ENCODE measurements at places on chromosomes 7 and 10. TPM values are rescaled to one million over a fixed set of nuclear protein-coding genes. Genes with fewer than 3 reads are reported as not detected.

DNA sequence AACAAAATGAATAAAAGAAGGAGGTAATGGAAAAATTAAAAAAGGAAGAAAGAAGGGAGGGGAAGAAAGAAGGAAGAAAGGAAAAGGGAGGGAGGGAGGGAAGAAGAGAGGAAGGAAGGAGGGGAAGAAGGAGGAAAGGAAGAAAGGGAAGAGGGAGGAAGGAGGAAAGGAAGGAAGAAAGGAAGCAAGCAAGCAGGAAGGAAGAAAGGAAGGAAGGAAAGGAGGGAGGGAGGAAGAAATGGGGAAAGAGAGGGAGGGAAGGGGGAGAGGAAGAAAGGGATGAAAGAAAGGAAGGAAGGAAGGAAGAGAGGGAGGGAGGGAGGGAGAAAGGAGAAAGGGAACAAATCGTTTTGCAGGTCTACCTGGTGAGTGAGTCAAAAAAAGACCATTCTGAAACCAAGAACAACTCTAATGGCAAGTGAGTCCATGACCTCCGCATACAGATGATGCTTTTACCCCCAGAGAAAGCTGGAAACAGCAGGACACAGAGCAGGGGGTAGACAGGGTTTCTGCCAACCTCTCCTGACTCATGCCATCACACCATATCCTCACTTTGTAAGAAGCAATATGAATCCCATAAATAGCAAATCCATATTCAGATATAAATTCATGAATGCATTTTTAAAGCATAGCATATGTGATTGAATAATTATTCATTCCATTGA lies 1112.9 kb upstream of the AUTS2 start:
- no peak for ATAC-seq

CLCN1 gene
- not detected for total RNA-seq

- ATAC-seq: no peak
These were observed 194.2 kb upstream of the SVIL start for GRCh38 chr10:29828956-29829355.

- peak; percentile 54 for ATAC-seq
These were observed at the start of gene IKZF1 for GRCh38 chr7:50304129-50304910. IKZF1 (plus strand) TSS chr7:50304716; CDS start chr7:50319062, 14,346 bp downstream.

DNA sequence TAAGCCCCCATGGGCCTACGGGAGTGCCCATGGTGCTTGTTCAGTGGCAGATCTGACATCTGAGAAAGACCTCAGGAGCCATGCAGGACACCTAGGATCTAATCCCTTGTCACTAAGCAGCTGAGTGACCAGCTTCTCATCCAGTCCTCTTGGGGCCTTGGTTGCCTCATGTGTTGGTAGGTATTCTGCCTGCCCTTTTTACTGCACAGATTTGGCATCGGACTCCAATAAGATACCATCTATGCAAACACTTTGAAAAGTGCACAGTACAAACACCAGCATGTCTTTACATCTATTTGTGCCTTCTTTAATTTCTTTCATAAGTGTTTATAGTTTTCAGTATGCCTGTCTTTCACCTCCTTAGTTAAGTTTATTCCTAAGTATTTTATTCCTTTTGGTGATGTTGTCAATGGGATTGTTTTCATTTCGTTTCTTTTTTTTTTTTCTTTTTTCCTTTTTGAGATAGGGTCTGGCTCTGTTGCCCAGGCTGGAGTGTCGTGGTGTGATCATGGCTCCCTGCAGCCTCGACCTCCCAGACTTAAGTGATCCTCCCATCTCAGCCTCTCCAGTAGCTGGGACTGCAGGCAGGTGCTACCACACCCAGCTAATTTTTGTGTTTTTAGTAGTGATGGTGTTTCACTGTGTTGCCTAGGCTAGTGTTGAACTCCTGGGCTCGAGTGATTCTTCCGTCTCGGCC lies 10.4 kb downstream of the STOX1 start:
- no peak for ATAC-seq

SEMA4G gene
- total RNA-seq: 1.9 TPM

GRCh38 chr10:77381750-77382149 lies 255.9 kb downstream of the KCNMA1 start:
- ATAC-seq: no peak

DNA sequence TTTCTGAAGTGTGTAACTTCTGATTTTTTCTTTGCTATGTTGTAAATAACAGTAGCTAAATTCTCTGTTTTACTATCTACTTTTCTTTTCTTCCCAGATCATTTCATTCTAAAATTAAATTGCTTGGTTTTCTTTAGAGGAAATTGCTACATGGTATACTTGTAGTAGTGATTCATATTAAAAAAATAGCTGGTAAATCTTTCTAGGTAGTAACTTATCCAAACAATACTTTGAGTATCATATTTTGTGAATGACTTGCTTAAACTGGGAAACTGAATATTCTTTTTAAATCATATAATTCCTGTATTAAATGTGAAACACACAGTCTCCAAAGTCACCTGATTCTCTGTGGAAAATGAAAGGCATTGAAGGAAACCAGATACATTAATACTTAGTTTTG lies 85.5 kb downstream of the ZNRF2 start:
- no peak for ATAC-seq

CPA2 gene
- total RNA-seq: not detected

DNA sequence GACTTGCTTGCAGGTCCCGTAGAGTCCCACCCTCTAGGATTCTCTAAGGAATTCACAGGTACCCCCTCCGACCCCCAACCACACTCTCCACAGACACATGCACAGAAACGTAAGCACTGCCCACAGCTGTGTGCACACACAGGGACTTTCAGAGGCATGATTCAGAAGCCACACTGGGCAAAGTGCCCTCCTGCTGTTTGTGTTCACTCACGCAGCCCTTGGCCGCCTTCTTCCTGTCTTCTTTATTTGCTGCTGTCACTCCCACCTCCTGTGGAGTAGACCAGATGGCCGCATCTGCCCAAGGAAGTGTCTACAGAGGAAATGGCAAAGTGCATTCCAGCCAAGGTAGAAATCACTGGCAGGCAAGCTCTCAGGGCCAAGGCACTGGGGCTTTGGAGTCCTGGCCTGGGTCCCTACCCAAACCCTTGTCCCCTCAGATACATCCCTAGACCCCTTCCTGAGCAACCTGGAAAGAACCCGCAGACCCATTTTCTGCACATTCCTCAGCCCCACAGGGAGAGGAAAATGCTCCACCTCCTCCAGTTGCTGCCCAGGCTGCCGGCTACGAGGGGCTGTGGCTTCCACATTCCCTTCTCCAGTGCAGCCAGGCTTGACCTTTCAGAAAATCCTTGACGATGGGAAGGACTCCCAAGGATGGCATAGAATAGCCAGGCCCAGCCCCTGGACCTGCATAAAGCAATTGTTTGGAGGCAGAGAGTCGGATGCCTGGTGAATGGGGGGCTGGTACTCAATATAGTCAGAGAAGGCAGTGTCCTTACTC lies 21.6 kb upstream of the GIMAP8 start:
- no peak for ATAC-seq

- peak; percentile 42 for ATAC-seq
These were observed 1.2 kb upstream of the PFKFB3 start for GRCh38 chr10:6201516-6201975.

DNA sequence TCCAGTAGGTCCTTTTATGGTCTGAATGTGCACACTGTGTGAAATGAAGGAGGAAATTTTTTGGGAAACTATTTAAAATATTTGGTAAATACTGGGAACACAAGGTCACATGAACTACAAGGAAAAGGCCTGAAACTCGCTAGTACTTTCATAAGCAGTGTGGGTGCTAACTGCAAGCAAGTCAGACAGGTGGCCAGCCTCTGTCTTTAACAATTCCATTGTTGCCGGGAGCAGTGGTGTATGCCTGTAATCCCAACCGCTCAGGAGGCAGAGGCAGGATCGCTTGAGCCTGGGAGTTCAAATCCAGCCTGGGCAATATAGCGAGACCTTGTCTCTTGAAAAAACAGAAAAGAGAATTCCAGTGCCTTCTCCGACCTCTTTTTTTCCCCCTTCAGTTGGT lies 37.5 kb downstream of the SMURF1 start:
- peak; percentile 34 for ATAC-seq

CALD1 gene
- 1,556 TPM for total RNA-seq

GRCh38 chr10:62386356-62387320 lies 12.5 kb downstream of the ZNF365 start:
- no peak for ATAC-seq

GRCh38 chr10:112874982-112875381 lies 75.1 kb upstream of the TCF7L2 start:
- ATAC-seq: no peak

GRCh38 chr10:48289501-48290238 lies 15.2 kb upstream of the FRMPD2 start:
- ATAC-seq: no peak

- no peak for ATAC-seq
These were observed 90.1 kb downstream of the GRM3 start for GRCh38 chr7:86733783-86734182.

UCN3 gene
- not detected for total RNA-seq

DNA sequence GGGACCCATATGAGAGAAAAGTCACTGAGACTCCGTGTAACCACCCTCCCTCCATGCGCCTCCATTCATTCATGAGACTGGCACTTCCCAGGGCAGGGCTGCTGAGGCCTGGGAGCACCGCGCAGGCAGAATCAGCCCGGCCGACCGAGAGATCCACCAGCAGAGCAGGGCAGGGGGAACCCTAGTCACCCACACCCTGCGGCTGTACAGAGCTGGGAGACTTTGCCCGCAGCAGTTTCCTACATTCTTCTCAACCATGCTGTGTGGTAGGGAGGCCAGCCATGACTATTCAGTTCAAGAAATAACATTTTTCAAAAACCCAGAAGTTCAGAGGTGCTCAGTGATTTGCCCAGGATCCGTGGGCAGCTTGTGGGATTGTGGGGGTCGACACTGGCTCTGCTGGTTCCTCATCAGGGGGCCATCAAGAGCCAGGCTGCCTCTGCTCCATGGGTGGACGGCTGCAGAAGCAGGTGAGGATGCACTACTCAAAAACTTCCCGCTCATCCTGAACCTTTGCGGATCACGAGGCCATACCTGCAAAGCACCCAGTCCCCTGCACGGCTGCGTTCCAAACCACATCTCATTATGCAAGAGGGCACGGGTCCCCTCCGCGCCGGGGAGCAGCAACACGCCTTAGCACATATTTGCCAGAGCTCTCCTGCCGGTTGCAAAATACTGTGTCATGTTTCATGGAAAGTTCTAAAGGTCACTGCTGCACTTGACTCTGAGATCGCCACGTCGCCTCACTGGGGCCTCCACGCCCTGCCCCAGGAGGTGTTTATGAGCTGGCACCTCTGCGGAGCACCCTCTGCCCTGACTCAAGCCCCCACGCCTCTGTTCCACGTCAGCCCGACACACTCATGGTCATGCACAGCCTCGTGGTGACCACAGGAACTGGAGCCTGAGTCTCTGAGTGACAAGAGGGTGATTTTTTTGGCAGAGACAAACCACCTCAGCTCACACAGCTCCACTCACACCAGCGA lies 132.0 kb downstream of the PRKAG2 start:
- no peak for ATAC-seq

DNA sequence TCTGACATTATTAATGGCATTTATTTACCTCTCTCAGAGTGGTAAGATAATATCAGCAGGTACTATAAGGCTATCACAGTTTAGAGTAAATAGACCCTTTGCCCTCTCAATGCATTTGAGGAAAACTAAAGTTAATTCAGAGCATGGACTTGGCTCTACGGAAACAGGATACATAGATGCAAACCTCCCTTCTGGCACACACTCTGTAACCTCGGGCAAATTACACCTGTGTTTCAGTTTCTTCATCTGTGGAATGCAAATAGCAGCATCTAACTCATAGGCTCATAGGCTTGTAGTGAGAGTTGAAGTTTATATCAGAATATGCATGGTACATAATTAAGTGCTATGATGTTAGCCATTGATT lies 5.6 kb downstream of the RAPGEF5 start:
- ATAC-seq: no peak

DNA sequence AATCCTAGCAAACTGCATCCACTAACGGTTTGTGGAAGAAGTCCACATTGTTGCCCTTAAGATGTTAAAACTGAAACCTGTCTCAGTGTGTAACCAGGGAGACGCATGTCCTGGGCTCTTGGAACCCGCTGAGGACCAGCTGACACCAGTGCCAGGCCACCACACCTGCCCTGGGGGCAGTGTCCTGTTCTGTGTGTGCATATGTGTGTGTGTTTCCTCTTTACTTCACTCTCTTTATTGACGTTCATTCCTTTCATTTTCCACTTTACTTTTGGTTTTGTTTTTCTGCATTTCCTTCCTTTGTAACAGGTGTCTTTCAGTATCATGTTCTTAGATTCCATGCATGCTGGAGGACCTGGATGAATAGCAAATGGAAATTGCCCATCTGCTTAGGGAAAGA lies 83.8 kb downstream of the TEX36 start:
- no peak for ATAC-seq

HOXA9 gene
- not detected for total RNA-seq

GRCh38 chr7:94666879-94667587 lies 11.1 kb upstream of the SGCE start:
- ATAC-seq: no peak

FAM237B gene
- not detected for total RNA-seq

- peak; percentile 17 for ATAC-seq
These were observed 12.7 kb upstream of the RHBDD2 start for GRCh38 chr7:75866114-75866488.

SPDYE2 gene
- total RNA-seq: not detected

ALOX5 gene
- total RNA-seq: 13.7 TPM

DNA sequence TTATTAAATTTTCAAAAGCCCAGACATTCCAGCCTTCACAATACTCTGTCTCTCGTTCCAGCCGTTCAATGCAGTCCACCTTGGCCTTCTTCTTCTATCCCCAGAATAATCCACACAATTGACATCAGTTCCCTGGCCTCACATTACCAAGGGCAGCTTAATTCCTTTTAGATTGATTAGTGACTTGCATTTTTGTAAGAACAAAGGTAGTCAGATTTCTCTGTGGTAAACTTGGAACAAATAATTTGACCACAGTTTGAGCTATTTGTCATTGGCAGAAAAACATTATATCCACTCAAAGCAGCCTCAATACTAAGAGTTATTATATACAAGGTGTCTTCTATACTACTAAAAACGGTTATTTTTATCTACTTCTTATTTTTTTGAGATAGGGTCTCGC lies 5.1 kb upstream of the CYTH3 start:
- ATAC-seq: no peak

GRCh38 chr10:76643511-76643911 lies 994.1 kb downstream of the KCNMA1 start:
- peak; percentile 60 for ATAC-seq

DNA sequence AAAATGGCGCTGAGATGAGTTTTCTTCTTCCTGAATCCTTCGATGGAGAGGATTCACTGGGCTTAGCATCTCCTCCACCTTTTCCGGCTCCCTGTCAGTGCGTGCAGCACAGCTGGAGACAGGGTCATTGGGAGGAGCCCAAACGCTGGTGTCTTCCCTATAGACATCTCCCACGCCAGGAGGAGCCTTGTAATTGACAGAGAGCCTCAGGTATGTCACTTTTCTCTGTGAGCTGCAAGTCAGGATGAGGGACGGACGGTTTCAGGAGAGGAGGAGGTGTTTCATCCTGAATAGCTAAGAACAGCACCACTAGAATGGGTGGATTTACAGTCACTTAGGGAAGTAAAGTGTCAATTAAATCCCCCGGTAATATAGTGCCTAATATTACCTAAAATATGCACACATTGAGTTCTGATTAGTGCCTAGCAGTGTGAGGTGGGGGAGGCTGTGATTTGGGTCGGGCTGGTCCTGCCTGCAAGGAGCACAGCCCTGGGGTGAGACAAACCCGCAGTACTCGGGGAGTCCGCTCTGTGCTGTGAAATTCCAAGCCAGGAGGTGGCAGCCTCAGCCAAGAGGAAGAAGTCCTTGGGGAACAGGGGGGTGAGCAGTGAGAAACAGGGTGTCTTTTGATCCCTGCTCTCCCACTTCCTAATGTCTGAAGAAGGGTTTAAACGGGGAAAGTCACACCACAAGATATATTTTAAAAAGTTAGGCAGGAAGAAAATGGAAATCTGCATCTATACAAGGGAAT lies 28.2 kb downstream of the IL15RA start:
- ATAC-seq: no peak

GRCh38 chr10:77244286-77244685 lies 393.3 kb downstream of the KCNMA1 start:
- no peak for ATAC-seq
